T-helper 2 cell (primary cell): ENCODE measurements at places on chromosomes 2 and 18.

GRCh38 chr2:44560941-44561340, 199.2 kb downstream of the CAMKMT start:
- DNase-seq: no peak

DNA sequence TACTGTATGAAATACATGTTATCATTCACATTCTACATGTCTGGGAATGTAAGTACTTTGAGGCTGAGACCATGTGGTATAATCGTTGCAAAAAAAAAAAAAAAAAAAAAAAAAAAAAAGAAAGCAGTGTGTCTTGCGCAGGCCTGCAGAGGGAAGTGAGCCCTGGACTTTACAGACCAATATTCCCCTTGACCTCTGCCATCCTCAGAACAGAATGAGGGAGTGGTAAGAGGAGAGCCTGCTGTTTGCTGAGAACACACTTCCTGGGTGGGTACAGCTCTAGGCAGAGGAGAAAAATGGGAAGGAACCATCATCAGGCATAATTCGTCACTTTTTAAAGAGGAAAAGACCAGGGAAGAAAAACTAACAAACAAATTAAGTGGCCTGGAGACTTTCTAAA, 28.8 kb upstream of the TBC1D8 start:
- DNase-seq: no peak

- no peak for DNase-seq
Measured at GRCh38 chr18:28136071-28136470, 40.9 kb downstream of the CDH2 start.

DNA sequence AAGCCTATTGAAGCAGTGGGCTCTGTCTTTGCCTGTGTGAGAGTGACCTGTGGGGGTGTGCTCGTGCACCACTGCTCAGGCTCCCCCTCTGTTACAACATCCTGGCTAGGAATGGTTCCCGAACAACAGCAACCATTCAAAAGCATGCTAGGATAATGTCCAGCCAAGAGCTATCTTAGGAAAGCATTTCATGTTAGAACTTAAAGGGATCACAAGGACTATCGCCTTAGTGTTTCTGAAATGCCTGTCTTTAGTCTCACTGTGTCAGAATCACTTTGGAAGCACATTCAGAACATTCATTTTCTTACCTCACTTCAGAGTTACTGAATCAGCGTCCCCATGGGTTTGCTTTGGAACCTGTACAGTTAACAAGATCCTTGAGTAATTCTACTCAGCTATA, 134.9 kb upstream of the DSEL start:
- DNase-seq: no peak

- no peak for DNase-seq
Measured at GRCh38 chr2:204917089-204917701, 371.9 kb downstream of the PARD3B start.

GRCh38 chr2:26854283-26854827, 6.4 kb downstream of the DPYSL5 start:
- no peak for DNase-seq

DNA sequence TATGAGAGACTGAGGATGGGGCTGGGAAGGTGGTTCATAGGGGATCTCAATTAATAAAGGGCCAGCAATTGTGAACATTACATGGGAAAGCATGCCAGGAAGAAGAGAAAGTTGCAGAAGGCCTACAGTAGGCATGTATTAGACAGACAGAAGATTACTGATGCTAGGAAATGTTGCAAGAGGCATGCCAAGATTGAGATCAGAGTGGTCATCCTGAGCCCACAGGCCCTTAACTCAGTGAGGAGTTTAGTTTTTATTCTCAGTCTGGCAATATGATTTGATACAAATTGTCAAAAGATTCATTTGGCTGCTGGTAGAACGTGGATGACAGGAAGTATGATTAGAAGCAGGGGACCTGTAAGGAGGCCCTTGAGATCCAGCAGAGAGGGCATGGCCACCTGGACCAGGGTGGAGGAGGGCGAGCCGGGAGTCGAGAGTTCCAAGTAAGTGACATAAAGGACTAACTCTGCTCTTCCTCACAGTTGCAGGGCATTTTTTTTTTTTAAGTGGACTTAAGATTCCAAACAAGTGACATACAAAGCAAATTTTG, 54.9 kb downstream of the EPHA4 start:
- DNase-seq: no peak

DNA sequence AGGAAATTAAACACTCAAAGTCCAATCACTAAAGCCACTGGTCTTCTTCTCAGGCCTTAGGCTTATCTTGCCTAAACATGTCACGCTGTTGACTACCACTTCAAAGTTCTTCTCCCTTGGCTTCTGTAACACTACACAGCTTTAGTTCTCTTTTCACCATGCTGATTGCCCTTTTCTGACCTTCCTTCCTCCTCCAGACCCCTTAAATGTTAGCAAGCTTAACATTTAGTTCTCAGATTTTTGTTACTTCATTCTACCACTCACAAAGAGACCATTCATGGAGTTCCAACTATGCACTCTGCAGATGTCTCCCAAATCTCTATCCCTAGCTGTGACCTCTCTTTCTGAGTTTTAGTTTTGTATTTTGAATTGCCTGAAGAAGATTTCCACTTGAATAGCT, 64.4 kb downstream of the TTC21B start:
- no peak for DNase-seq

GRCh38 chr2:184692141-184692734, 93.9 kb downstream of the ZNF804A start:
- no peak for DNase-seq

DNA sequence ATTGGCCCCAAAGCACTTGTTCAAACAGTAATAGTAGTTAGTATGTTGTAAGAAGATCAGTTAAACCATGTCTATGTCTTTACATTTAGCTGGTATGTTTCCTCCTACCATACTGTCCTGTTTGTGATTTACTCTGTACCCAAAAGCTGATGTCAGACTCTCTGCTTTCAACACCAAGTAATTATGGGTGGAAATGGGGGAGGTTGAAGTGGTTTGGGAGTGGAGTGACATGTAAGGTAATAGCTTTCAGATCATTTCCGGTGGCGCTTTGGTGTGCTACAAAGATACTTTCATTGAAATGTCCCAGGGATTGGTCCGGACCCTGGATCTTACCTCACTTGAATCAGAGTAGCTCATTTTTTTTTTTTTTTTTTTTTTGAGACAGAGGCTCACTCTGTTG, 39.7 kb upstream of the TGIF1 start:
- no peak for DNase-seq

- DNase-seq: no peak
Measured at GRCh38 chr2:197130318-197130717, 180.3 kb downstream of the ANKRD44 start.

DNA sequence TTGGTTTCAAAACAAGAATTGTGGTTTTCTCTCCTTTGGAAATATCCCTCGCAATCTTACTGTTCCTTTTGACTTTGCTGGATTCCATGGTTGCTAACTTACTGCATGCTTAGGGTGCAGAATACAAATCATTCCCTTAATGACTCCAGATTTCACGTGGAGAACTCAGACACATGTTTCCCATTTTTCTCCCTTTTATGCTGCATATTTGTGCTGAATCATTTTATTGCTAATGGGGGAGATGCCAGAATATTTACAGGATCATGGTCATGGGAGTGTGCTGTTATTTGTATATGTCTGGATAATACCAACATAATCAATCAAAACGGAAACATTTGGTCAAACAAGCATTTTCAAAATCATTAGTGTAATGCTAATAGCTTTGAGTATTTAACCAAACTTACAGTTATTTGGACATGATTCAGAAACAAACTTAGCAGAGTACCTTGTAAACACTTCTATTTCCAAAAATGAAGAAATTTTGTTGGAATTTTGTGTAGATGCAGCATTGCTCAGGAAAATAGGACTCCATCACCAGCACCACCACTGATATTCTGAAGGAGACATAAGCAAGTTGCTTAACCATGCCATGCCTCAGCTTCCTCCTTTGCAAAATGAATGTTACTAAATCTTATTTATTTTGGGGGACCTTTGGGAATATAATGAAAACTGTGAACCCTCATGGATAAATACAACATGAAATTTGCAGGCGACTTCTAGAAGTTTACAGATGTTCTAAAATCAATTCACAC, 122.5 kb upstream of the RND3 start:
- no peak for DNase-seq

- no peak for DNase-seq
Measured at GRCh38 chr18:77044866-77045664, 87.5 kb downstream of the MBP start.

GRCh38 chr2:108536133-108536780, 2.0 kb downstream of the LIMS1 start:
- DNase-seq: no peak

GRCh38 chr2:163259489-163259888, 420.9 kb upstream of the KCNH7 start:
- no peak for DNase-seq

DNA sequence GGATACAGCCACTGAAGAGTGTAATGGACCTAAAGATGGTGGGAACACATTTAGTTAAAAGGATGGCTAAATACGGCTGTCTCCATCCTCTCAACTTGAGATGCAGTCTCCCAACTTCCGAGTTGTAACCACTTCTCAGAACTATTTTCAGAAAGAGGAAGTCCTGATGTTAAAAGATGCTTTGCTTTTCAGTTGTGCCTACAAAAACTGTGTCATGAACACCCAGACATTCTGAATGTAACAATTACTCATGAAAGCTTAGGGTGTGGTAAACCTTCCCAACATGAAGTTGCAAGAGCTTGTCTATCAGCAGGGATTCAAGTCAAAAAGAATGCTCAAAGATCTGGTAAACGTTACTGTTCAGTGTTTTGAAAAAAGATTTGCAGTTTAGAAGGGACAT, 147.9 kb downstream of the DOCK10 start:
- DNase-seq: no peak

- no peak for DNase-seq
Measured at GRCh38 chr18:21897811-21898210, 157.2 kb downstream of the MIB1 start.
